ENCODE measurements at places on chromosomes 12 and 14.

DNA sequence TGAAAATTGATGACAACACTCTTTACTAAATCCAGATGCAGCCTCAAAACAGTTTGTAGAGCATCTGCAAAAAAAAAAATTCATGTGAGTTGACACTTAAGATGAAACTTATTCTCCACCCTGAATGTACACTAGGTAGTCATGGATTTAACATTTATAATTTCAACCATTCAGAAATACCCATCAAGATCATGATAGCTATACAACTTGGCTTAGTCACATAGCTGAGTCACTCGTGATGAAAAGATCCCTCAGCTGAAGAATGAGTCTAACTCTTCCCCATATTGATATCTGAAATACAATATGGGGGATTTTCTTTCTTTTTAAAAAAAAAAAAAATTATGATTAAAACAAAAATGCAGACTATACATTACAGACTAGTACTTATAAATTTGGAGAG lies 104.8 kb upstream of the PLEKHG7 start:
- DNase-seq = no peak

DNA sequence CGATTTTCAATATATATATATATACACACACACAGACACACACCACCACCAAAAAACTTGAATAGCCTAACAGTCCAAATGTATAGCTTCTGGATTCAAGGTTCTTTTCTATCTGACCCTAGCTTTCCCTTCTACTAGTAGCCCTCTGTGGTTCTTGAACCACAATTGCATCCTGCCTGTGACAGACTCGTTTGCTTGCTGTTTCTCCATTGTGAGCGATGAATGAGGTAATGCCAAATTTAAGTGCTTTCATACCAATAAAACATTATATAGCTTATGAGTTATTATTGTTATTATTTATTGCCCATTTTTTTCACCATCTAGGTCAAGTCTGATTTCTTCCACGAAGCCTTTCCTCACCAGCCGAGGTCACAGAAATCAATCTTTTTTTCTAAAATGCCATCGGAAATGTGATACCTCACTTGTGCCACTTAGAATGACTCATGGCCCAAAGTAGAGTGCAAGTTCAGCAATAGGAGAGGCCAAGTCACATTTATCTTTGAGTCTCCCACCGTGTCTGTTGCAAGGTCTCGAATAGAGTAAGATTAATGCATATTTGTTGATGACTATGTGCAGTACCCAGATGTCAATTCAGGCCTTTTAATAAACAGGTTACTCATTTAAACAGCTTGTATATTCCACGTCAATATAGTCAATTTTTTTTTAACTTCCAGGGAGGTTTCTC lies 1015.8 kb upstream of the SEL1L start:
- DNase-seq = no peak

DNA sequence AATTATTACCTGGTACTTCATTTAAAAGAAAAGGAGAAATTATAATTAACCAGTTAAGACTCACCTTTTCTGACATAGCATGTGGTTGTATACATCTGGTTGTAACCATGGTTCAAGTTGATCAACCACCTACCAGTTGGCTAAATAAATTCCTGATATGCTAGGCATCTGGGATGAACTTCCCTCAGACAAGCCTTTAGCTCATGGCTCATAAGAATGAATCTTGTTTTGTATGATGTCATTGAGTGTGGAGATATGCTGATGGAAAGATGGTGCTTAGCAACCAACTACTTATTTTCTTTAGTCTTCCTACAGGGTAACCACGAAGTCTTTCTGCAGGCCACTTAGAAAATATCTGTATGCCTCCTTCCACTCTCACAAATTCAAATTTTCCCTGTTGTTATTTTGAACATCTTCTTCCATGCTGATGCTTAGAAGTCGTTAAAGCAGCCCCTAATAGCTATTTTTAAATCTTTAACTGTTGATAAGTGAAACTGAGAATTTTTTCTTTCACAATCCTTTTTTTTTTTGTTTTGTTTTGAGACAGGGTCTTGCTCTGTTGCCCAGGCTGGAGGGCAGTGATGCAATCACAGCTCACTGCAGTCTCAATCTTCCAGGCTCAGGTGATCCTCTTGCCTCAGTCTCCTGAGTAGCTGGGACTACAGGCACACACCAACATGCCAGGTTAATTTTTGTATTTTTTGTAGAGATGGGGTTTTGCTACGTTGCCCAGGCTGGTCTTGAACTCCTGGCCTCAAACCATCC lies 51.9 kb upstream of the PTHLH start:
- no peak for DNase-seq

GRCh38 chr14:32826404-32827082 lies 112.1 kb upstream of the NPAS3 start:
- peak; percentile 93 for DNase-seq

GRCh38 chr14:73785336-73785833 lies 66.2 kb upstream of the PTGR2 start:
- DNase-seq = no peak

DNA sequence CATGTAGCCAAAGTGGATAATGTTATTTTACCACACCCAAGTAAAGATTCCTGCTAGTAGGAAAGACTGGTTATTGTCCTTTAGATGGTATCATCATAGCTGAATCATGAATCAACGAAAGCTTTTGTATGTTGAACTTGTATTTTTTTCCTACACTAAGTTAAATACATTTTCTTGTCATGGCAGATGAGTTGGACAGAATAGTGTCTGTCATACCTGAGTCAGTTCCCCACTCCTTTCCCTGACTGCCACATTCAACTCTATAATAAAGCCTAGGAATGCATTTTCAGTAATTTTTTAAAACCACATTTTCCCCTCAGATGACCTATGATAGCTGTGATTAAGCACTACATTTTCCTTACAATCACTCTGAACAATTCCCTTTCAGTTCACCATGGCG lies 9.3 kb upstream of the PTHLH start:
- no peak for DNase-seq

DNA sequence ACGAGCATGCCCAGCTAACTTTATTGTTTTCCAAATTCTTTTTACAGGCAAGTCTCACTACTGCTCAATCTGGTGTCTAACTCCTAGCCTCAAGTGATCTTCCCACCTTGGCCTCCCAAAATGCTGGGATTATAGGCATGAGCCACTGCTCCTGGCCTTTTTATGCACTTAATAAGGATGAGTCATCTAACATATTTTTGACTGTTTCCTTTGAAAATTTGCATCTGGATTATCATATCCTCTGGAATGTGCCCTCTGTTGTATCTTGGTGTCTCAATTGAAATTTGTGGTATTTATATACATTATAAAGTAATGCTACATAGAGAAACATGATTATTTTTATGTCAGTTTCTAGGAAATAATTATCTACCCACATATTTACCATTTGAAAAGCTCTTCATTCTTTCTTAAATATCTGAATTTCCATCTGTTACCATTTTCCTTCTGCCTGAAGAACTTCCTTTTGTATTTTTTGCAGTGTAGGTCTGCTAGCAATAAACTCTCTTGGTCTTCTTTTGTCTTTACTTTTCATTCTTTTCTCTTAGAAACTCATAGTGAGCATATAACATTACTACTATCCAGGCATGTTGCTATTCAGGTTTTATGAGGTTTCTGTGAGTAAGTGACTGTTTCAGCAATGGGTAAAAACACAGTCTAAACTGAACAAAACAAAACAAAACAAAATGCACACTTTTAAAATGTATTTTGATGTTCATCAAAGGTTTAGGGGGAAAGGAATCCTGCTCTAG lies 52.8 kb upstream of the CNOT2 start:
- DNase-seq = no peak

Measured in pons (tissue), 1 donor.